ENCODE measurements at places on chromosomes 12 and 14.

DNA sequence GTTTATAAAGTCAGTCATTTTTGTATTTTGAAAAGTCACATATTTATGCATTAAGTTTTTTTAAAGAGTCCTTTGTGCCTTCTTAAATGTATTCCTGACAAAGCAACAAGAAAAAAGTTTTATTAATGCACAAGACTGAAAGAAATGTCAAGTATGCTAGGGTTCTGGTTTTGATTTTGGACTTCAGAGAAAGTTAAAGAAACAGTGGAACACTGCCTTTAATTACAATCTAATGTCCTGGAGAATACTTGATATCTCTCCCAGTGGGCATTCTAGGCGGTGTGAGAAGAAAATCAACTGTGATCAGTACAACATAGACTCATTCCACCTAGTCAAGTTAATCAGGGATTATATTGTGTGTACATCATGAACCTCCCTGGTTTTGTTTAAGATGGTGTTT, 49.9 kb downstream of the PRICKLE1 start:
- DNase-seq: no peak

- DNase-seq: no peak
Measured at GRCh38 chr14:102321456-102322422, 2.2 kb downstream of the ZNF839 start.

DNA sequence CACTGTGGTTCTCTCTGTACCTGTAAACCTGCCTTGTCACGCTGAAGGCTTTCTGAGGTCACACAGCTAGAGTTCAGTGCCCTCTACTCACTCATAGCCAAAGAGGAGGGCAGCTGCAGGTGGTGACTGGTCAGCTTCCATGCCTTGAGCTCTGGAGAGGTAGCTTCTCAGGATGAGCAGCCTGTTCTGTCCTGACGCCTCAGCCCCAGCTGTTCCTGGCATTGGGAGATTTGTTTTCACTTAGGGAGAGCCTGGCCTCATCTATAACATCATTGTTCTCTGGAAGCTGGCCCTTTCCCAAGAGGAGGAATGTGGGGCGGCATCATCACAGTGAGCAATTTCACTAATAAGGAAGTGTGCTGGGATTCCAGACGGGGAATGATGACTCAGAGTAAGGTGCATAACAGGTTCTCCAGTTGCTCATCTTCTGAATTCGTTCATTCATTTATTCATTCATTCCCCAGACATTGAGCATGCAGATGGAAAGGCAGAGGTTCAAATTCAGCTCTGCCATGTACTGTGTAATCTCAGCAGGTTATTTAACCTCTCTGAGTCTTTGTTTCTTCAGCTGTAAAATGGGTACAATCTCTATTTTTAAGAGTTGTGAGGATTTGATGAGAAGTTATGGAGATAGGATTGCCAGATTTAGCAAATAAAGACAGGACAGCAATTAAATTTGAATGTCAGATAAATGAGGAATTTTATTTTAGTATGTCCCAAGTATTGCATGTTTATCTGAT, 255.8 kb upstream of the CRY1 start:
- peak; percentile 65 for DNase-seq

DNA sequence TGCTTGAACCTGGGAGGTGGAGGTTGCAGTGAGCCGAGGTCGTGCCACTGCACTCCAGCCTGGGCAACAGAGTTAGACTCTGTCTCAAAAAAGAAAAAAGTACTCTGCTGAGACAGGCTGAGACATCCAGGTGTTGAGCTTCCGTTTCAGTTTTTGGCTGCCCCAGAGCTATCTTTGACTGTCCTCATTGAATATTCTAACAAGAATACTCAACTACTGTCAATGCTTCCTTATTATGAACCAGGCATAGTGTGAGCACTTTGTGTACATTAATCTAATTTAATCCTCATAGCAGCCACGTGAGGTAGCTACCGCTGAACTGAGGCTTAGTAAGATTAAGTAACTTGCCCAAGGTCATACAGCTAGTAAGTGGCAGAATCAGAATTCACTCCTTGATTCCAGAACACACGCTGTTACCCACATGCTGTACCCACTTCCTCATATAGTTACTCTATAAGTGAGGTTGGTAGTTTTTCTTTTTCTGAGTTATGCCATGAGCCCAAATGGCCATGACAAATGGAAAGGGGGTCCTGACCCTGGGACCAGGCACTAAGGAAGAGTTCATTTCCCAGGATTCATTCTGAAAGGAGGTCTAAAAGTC, 11.3 kb downstream of the ALDH1L2 start:
- DNase-seq: no peak

DNA sequence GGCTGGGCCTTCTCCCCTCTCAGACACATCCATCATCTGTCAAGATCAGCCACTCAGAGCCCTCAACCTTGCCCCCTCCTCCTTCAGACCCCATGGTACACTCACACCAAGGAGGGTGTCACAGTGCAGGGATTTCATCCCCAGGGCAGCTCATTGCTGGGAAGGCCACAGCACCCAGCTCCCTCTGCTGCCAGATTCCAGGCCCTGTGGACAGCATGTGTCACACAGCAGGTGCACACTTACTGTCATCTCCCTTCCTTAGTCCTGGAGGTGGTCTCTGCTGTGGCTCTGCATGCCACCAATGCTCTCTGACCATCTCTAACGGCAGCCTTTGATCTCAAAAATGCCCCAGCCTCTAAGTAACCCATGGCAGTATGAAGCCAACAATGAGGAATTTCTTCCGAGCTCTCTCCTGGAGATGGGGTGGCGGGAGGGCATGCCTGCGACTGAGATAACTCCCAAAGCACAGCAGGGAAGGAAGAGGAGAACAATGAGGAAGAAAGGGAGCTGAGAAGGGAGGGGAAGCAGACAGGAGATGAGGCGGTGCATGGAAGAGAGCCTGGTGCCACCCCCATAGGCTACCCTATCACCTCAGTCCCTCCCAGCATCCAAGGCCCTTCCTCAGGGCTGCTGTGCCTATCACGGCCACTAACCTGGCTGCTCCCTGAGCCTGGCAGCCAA, 101.0 kb downstream of the SINHCAF start:
- no peak for DNase-seq

DNA sequence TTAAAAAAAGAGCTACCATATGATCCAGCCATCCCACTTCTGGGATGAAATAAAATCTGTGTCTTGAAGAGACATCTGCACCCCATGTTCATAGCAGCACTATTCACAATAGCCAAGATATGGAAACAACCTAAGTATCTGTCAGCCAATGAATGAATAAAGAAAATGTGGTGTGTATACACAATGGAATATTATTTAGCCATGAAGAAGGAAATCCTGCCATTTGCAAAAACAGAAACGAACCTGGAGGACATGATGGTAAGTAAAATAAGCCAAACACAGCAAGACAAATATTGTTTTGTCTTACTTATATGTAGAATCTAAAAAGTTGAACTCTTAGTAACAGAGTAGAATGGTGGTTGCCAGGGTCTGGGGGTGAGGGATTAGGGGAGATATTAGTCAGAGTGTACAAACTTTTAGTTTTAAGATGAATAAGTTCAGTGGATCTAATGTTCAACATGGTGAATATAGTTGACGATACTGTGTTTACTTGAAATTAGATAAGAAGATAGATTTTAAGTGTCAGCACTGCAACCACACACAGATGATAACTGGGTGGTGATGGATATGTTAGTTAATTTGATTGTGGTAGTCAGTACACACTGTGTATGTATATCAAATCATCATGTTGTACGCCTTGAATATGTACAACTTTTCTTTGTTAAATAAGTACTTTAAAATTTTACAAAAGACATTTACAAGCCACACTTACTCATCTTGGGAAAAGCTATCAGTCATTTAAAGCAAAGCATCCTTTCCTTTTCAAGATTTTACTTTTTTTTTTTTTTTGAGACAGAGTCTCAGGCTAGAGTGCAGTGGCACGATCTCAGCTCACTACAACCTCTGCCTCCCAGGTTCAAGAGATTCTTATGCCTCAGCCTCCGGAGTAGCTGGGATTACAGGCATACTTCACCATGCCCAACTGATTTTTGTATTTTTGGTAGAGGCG, 89.9 kb downstream of the BICD1 start:
- DNase-seq: no peak

DNA sequence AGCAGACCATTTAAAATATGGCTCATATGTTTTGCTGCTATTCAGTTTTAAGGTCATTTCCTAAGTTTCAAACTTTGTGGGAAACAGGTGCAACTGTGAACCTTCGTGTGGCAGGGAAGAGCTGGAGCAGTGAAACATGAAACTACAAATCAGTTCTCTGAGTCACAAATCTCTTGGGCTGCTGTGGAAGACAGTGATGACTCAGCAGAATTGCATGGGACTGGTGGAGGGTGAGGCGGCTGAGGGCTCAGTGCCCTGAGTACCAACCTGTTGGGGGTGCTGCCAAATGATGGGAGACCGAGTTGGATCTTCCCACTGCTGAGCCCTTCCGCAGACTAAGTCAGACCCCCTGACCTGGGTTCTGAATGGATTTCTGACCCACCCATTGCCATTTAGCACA, 8.4 kb upstream of the CALM1 start:
- DNase-seq: no peak

DNA sequence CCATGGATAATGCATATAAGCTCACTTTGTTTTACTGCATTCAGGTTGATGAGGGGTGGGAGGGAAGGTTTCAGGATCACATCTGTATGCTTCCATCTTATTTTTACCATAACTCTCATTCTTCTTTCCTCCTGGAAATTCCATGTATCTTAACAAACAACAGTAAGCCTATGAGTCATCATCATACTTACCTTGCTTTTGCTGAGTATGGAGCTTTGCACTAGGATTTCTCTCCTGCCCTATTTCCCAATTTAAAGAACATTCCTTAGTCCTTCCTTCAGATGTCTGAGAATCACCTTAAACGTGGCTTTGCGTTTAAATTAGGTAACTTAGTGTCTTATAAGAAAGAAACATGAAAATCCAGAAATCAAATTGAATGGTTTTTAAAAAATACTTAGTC, 1.6 kb upstream of the CLEC14A start:
- no peak for DNase-seq

- DNase-seq: no peak
Measured at GRCh38 chr12:113463746-113464451, 7.8 kb downstream of the LHX5 start.

DNA sequence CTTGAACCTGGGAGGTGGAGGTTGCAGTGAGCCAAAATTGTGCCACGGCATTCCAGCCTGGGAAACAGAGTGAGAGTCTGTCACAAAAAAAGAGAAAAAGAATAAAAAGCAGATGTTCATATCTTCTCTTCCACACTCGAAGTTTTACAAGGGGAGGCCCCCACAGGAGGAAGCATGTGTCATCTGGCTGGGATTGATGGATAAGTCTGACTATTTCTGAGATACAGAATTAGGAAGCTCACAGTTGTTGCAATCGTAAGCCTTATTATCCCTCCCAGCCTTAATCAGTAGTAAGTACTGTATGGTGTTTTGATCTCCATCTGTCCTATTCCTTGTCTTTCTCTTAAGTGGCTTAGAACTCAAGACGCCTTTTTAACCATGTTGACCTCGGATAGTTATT, 31.9 kb upstream of the RASSF8 start:
- DNase-seq: no peak

Measured in LNCaP clone FGC (cell line).